ENCODE measurements at places on chromosomes 4 and X.

GRCh38 chr4:120277391-120277790, 210.7 kb upstream of the MAD2L1 start:
- no peak for DNase-seq

- DNase-seq = no peak
Observed at GRCh38 chr4:24489870-24490269, 94.5 kb downstream of the DHX15 start.

DNA sequence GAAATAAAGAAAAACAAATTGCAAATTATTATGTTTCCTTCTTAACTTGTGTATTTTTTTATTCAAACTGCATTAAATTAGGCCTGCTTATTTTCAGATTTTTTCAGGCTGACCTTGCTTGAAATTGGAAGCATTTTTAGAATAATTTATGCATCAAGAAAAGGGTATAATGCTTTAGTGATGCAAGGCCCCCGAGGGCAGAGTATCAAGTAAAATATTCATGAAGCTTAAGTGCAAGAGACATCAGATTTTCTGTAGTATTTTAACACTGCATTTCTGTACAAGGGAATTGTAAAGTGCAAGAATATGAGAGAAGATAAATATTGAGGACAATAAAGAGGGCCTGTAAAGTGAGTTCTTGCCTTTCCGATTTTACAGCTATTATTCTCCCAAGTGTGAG, 485.8 kb upstream of the ATOH1 start:
- DNase-seq = no peak

GRCh38 chr4:4763822-4764557, 95.5 kb upstream of the MSX1 start:
- no peak for DNase-seq

DNA sequence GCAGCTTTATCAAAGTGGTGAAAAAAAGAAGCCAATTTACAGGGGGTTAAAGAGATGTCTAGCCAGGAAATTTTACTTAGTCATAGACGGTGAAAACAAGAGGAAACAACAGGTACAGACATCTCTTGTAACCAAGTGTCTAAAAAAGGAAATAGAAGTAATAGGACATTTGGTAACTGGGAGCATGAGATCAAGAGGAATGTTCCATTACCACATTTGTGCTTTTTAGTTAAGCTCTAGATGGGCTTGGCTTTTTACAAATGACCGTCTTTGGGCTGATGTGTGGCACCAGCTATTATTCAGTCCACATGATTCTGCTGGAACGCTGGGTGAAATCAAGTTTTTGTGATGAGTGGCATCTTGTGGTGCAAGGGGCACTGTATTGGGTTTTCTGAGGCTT, 179.5 kb downstream of the SMIM20 start:
- no peak for DNase-seq

DNA sequence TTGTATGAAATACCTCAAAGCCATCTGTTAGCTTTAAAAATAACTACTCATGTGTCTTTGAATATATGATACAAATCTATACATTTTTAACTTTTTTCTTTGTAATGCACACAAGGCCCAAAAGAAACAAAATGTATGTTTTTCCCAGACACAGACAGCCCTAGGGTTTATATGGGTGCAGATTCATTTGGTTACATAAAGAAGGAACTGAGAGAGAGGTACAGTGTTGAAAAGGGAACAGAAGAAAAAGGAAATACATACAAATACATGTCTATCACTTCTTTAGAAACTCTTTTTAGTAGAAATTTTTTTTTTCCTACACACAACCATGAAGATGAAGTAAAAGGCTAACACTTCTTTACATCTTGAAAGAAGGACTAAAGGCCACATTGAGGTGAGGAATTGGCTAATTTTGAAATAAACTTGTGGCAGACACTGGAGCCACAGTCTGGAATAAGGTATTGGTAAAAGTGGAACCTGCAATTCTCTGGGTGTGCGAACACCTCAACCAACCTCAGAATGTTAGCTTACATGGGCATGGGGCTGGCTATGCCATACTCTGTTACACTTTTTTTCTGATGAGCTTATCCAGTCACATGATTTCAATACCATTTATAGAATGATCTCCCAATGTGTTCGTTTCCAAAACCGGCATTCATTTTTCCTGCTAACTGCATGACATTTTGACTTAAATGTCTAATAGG, 67.9 kb downstream of the FAM47C start:
- DNase-seq = no peak

- DNase-seq = no peak
Observed at GRCh38 chrX:118286066-118286762, 59.7 kb upstream of the WDR44 start.
